Body of pancreas (tissue), 4 donors: ENCODE measurements at places on chromosomes 5 and 9. TPM values are rescaled to one million over a fixed set of nuclear protein-coding genes. Genes with fewer than 3 reads are reported as not detected.

GRCh38 chr5:27778121-27778520 is 739.7 kb upstream of the CDH9 start:
- no peak overlapping the region for H3K27ac ChIP-seq
- no peaks in the 10 kb centered on the region for H3K36me3 ChIP-seq
- H3K4me3 ChIP-seq, result no peak overlapping the region

- no peaks in the 10 kb centered on the region for H3K27me3 ChIP-seq
- peaks cover 14% of the 10 kb centered on the region for H3K4me1 ChIP-seq
- H3K4me3 ChIP-seq, result no peak overlapping the region
- DNase-seq, result no peak
Measured at GRCh38 chr9:20316372-20316771, 305.9 kb downstream of the MLLT3 start.

DNA sequence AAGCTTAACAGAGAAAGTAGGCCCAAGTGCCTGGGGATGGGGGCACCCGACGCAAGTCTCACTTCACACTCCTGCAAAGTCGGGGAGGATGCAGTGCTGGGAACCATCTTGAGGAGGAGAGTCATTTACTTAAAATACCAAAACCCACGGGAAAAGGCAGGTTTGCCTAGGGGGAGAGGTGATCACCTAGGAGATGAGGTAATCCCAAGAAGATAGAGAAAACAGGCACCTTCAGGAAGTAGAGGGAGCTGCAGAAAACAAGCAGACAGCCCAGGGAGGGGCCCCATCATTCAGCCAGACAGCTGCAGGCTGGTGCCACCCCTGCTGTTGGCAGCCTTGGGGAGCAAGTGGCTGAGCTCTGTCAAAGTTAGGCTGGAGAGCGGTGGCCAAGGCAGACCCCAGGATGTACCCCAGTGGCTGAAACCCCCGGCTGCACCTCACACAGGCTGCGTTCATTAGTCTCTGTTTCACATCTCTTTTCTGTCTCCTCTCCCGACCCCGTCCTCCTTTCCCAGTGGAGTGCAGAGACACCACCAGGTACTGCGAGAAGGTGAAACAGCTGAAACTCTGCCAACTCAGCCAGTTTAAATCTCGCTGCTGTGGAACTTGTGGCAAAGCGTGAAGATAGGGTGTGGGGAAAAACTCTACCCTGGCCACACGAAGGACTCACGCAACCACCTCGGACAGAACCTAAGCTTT is 124.9 kb downstream of the SAXO1 start:
- H3K36me3 ChIP-seq, result no peaks in the 10 kb centered on the region
- H3K27me3 ChIP-seq, result no peaks in the 10 kb centered on the region
- DNase-seq, result no peak
- no peak overlapping the region for H3K4me3 ChIP-seq

GRCh38 chr5:178229861-178230260 is 2.7 kb downstream of the PHYKPL start:
- no peaks in the 10 kb centered on the region for H3K36me3 ChIP-seq
- no peak for DNase-seq
- no peaks in the 10 kb centered on the region for H3K27me3 ChIP-seq
- H3K4me3 ChIP-seq, result no peak overlapping the region

- H3K27ac ChIP-seq, result no peak overlapping the region
- no peaks in the 10 kb centered on the region for H3K4me1 ChIP-seq
- no peaks in the 10 kb centered on the region for H3K27me3 ChIP-seq
- no peak for DNase-seq
- H3K4me3 ChIP-seq, result no peak overlapping the region
- no peaks in the 10 kb centered on the region for H3K36me3 ChIP-seq
Measured at GRCh38 chr5:3077684-3078083, 326.2 kb upstream of the IRX2 start.

DNA sequence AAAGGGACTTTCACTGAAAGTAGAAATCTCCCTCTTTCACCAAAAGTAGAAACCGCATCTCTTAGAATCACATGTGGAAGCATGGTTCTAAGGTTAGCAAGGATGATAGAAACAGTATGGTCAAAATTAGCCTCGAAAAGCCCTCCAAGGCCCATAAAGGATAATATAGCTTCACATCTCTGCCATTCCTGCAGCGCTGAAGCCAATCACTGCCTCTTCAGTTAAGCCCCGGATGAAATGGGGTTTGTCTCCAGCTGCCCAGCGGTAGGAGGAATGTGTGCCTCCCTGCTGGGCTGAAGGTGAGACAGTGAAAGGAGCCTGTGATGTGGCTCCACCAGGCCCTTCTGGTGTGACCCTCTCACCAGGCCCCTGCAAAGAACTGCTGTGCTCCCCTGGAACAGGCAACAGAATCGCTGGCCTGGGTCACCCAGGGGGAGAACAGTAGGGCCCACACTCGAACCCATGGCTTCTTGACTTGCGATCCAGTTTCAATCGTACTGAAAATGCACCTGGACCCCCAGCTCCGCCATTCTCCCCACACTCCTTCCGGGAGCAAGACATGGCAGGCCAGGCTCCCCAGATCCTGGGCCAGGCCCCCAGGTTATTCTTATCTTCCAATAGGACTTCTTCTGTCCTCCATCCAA is 47.2 kb downstream of the CAMK2A start:
- H3K27me3 ChIP-seq, result no peaks in the 10 kb centered on the region
- no peaks in the 10 kb centered on the region for H3K36me3 ChIP-seq
- no peak for DNase-seq
- no peak overlapping the region for H3K4me3 ChIP-seq
- H3K4me1 ChIP-seq, result no peaks in the 10 kb centered on the region

The TGFBI gene
- 23.9 TPM for total RNA-seq

- H3K4me1 ChIP-seq, result peaks cover 3% of the 10 kb centered on the region
- peak; percentile 70 for DNase-seq
- no peak overlapping the region for H3K4me3 ChIP-seq
- no peaks in the 10 kb centered on the region for H3K36me3 ChIP-seq
Measured at GRCh38 chr5:78899922-78900362, 85.2 kb downstream of the ARSB start.

DNA sequence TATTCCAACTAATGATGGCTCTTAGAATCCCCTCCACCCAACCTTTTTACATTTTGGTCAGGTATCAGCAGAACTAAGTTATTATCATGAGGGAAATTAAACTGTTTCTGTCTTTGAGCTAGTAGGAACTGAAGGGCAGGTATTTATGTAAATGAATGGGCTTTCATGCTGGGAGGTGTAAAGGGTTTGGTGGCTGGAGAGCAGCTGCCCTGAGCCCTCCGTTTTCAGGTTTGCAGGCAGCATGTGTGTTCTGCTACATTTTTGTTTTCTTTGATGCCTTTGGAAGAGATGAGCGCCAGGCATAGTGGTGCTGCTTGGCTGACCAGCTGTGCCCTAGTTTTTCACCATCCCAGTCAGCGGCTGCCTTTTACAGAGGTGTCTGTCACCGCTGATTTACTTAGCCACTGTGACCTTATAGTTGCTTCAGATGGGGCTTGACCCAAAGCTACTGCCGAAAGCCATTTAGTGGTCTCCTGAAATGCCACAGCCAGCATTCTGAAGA is 231.9 kb downstream of the MAST4 start:
- DNase-seq, result no peak
- no peak overlapping the region for H3K4me3 ChIP-seq
- no peaks in the 10 kb centered on the region for H3K36me3 ChIP-seq
- peaks cover 15% of the 10 kb centered on the region for H3K4me1 ChIP-seq

The WDR38 gene
- total RNA-seq, result 0.78 TPM

- no peaks in the 10 kb centered on the region for H3K27me3 ChIP-seq
- no peak overlapping the region for H3K27ac ChIP-seq
- no peak overlapping the region for H3K4me3 ChIP-seq
- DNase-seq, result no peak
Measured at GRCh38 chr9:82456642-82457041, 468.1 kb downstream of the SPATA31D1 start.

- H3K4me1 ChIP-seq, result no peaks in the 10 kb centered on the region
- DNase-seq, result no peak
- no peak overlapping the region for H3K27ac ChIP-seq
- no peak overlapping the region for H3K4me3 ChIP-seq
Measured at GRCh38 chr9:8391132-8391531, 591.6 kb upstream of the DMAC1 start.

The HRH2 gene
- not detected for total RNA-seq

DNA sequence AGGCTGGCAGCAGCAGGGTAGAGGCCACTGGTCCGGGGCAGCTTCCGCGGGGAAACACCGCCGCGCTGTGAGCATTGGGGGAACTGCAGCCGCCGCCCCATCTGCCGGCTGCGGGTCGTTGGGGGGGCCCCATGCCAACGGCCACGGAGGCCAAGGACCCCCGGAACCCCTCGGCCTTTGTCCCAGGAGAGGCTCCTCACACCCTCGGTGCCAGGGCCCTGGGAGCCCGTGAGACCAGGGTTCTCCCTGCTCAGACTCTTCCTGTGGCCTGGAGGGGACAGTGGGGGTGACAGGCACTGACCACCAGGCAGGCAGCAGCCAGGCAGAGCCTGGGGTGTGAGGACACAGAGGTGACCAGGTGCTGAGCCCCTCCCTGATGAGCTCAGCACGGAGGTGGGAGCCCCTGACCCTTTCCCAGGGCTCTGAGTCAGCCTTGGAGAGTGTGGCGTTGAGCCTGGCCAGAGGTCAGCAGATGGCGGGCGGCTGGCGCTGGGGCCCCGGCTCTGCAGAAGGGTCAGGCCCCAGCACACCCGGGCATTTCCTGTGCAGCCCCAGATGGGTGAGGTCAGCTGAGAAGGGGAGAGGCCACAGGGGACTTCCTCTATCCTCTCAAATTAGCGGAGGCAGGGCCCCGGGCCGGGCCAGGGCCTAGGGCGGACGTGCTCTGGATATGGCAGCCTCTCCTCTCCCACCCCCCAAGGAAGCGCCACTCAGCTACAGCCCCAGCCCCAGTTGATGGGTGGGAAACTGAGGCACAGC is 17.9 kb upstream of the EGFL7 start:
- H3K36me3 ChIP-seq, result no peaks in the 10 kb centered on the region
- DNase-seq, result no peak
- peak overlapping the region; percentile 64 for H3K27ac ChIP-seq
- no peaks in the 10 kb centered on the region for H3K27me3 ChIP-seq
